ENCODE measurements at places on chromosomes 5 and 9. TPM values are rescaled to one million over a fixed set of nuclear protein-coding genes. Genes with fewer than 3 reads are reported as not detected.

DENND1A gene
- total RNA-seq: 13.0 TPM

ARHGEF28 gene
- 92.0 TPM for total RNA-seq

UBE2D2 gene
- 187 TPM for total RNA-seq

WDR38 gene
- not detected for total RNA-seq

TOR2A gene
- 7.0 TPM for total RNA-seq

MUSK gene
- not detected for total RNA-seq

SLC4A9 gene
- total RNA-seq: 0.24 TPM

FAM151B gene
- 1.3 TPM for total RNA-seq

IFNE gene
- total RNA-seq: 8.3 TPM

CDX1 gene
- not detected for total RNA-seq

ZDHHC11B gene
- total RNA-seq: 3.0 TPM

GABBR2 gene
- total RNA-seq: not detected

TLR4 gene
- 0.12 TPM for total RNA-seq

POU5F2 gene
- total RNA-seq: 2.0 TPM

ROPN1L gene
- total RNA-seq: 0.40 TPM

IFNB1 gene
- total RNA-seq: 0.61 TPM

SEMA5A gene
- total RNA-seq: 0.52 TPM

UBE2B gene
- 114 TPM for total RNA-seq

SLC46A2 gene
- total RNA-seq: not detected

CTSV gene
- total RNA-seq: 23.3 TPM

CATSPER3 gene
- total RNA-seq: 1.4 TPM

RGS7BP gene
- not detected for total RNA-seq

CRAT gene
- total RNA-seq: 9.2 TPM

OCLN gene
- 154 TPM for total RNA-seq

PFN3 gene
- total RNA-seq: not detected

SLC34A3 gene
- total RNA-seq: 0.34 TPM

EHMT1 gene
- 61.7 TPM for total RNA-seq

ZNF462 gene
- 37.3 TPM for total RNA-seq

PHYHD1 gene
- total RNA-seq: not detected

All from Calu3 (cell line).